ENCODE measurements at places on chromosomes 4 and X.
A peak's percentile ranks its signal among the peaks of the same experiment; 100 is the strongest.

DNA sequence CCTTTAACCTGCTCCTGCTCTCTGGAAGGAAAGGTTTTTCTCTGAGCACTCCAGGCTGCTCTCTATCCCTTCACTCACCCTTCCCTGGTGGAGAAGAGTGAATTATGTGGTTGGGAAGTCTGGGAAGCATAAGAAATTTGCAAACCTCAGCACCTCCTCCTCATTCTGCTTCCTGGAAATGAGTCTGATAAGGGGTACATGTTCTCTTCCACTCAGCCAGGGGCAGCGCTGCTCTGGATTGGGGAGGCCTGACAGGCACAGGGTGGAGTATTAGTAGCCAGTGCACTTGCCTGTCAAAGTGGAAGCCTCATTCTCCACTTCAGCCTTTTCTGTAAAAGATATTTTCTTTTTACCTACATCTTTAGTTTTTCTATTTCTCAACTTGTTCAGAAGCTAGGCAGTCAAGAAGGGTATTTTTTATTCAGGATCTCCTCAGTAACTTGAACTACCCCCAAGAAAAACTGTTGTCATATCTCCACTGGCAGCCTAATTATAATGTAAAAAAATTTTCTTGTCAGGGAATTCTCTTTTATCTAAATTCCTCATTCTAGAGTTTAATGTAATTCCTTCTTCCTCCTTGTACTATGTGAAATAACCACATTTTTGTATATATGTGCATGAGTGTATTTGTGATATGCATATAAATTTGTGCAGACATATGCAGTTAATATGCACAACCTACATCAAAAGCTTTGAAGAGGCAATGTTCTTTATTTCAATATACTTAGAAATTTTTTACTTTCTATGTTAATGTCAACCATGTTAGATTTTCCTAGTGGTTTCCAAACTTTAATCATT, 15.3 kb downstream of the ADAMTS3 start:
- no peak for DNase-seq

GRCh38 chr4:7172946-7173345, 19.4 kb upstream of the SORCS2 start:
- DNase-seq: no peak

DNA sequence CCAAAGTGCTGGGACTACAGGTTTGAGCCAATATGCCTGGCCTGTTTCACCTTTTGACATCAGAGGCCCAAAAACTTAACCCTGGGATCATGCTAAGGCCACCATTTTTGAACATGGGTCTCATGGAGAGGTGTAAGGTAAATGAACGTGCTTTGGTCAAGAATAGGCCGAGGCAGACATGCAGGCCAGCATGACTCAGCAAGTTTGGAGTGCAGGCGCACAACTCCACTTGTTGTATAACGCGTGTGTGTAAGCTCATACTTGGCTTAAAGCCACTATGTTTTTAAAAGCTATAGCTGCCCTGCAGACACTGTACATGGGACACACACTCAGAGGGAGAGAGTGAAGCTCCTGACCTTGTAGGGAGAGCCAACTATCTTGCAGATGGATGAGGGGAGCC, 43.8 kb upstream of the HPSE start:
- DNase-seq: no peak

DNA sequence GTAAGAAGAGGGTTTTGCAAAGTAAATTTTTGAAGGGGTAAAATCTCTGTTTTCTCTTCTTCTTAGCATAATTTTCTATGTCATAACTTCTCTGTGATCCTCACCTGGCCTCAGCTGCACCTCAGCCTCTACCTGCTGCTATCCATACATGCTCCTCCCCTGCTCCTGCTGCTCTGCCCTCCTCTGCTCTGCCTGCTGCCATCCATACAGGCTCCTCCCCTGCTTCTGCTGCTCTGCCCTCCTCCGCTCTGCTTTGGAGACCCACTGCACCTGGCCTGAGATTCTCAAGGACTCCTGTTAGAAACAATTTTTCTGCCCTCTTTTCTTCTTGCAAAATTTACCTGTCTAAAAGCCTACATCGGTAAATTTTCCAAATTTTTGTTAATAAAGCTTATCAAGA, 388.6 kb upstream of the PITX2 start:
- no peak for DNase-seq

- DNase-seq: no peak
Measured at GRCh38 chr4:15027921-15028435, 25.7 kb downstream of the CPEB2 start.

DNA sequence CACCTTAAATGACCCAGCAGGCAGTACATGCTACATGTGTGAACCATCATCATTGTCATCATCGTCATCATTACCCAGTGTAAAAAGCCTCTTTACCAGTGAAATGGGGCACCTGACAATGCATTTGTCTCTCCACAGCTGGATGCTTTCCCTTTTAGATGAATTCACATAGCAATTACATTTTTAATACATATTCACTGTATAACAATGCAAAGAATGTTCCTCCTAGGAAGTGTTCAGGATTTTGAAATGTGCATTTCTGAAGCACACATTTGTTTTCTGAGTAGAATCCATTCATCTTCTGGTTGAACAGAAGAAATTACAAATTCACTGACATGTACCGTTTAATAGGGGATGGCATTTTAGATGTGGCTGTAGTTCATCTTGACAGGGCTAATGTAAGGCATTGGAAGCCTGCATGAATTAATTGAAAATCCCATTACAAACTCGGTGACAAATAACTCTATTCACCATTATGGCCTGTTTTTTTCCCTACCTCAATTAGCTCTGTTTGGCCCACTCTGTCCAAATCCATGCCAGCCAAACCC, 111.1 kb downstream of the SH3RF1 start:
- DNase-seq: peak; percentile 66

GRCh38 chr4:8364848-8365350, 75.6 kb downstream of the ACOX3 start:
- DNase-seq: no peak

DNA sequence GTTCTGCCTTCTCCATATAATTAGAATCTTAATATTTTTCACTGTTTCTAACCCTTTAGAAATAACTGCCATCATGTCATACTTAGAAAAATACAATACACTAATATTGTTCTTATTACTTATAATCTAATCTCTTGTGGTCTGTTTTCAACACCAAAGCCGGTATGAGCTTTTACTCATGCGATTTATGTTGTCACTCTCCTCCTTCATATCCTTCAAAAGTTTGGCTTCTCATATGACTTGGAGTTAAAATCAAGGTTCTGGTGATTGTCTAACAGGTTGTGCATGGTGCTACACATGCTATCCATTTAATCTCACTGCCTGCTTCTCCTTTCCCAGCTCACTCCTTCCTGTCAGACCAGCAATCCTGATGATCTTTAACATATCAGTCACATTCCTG, 1392.9 kb downstream of the ARAP2 start:
- no peak for DNase-seq

DNA sequence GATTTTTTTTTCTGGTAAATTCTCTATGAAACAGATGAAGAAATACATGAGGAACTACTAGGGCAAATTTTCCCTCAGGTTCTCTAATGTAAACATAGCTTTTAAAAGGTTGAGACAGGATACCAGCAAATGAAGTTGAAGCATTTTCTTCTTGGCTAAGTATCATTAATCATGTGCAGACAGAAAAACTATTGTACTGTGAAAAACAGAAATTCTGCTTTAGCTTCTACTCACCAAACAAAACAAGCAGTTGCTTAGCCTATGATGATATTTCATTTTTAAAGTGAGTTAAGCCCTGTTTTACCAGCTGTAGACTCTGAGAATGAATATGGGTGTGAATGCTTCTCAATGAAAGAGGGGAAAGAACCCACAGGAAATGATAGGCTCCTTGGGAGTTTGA, 358.9 kb downstream of the TRAM1L1 start:
- no peak for DNase-seq

GRCh38 chrX:106919932-106920452, at the start of gene CLDN2:
TSS of gene CLDN2 (plus strand) at chrX:106920402. CDS start at chrX:106928229, 7,827 bp downstream.
- no peak for DNase-seq

- DNase-seq: peak; percentile 81
Measured at GRCh38 chrX:106780664-106781377, 21.7 kb upstream of the TBC1D8B start.

DNA sequence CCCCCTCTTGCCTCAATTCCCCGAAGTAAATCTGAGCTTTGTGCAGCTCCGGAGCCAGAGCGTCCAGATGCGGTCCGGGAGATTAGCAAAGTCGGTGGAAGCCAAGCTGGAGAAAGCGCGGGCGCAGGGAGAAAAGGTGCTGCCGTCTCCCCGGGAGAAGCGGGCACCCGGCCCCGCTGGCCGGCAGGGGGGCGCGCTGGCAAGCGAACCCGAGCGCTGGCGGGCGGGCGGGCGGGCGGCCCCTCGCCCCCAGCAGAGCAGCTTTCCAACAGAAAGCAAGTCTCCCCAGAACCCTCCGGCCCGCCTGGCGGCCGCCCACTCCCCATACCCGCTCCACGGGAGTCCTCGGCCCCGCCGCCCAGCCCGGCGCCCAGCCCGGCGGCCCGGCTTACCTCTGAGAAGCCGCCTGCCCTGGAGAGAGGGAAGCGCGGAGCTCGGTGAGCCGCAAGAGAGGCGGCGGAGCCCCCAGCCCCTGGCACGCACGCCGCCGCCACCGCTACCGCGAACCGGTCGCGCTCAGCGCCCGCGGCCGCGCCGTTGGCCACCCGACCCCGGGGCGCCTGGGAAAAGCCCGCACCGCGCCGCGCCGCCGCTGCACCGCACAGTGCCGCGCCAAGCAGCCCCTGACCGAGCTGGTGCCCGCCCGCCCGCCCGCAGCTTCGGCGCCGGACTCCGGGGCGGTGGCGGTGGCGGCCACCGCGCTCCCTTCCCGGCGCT, 529 bp upstream of the CITED1 start:
- no peak for DNase-seq

GRCh38 chr4:138003248-138003647, 238.9 kb downstream of the SLC7A11 start:
- DNase-seq: no peak

GRCh38 chr4:10123227-10124101, 6.9 kb upstream of the WDR1 start:
- DNase-seq: peak; percentile 93

DNA sequence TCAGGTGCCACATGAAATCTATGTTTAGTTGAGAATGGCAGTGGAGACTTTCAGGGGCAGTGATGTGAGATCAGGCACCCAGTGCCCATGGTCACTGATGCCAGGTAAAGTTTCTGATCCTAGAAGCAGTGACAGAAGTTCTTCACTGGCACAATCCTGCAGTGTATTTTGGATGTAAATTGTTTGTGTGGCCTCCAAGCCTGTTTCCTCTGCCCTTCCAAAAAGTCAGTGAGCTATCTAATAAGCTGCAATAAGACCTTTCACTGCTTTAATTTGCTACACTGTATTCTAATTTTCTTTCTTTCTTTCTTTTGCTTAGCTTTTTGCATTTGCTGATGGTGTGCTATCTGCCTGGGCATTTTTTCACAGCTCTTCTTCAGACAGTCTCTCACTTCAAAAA, 1348.6 kb downstream of the ADGRL3 start:
- DNase-seq: no peak

DNA sequence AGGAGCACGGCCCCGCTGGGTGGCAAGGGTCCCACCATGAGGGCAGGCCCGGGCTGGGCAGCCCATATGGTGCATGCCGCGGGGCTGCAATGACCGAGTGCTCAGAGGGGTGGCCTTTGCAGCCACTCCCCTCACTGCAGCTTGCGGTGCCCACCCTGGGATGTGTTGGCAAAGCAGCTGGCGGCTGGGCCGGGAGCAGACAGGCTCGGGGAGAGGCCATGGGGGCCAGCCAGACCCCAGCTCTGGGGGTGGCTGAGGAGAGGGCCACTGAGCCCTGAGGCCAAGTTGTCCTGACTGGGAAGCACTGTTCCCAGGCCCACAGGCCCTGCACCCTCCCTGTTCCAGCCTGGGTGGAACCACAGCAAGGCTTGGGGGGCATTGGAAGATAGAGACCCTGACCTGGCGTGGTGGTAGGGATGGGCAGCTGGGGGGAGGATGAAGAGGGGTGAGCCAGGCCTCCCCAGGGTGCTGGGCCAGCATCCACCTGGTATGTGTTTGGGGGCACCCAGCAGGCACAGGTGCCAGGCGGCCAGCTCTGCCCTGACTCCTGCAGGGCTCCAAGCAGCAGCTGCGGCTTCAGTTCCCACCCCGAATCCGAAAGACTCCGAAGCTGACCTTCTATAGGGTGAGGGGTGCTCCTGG, 18.4 kb upstream of the RNF4 start:
- DNase-seq: no peak

- DNase-seq: peak; percentile 30
Measured at GRCh38 chrX:109635146-109635545, 10.2 kb upstream of the KCNE5 start.

Data from kidney tubule cell (primary cell).